EH (cell line): ENCODE measurements at places on chromosomes 12 and 14.

GRCh38 chr14:89236851-89237250 lies 180.2 kb downstream of the FOXN3 start:
- peak; percentile 22 for DNase-seq

DNA sequence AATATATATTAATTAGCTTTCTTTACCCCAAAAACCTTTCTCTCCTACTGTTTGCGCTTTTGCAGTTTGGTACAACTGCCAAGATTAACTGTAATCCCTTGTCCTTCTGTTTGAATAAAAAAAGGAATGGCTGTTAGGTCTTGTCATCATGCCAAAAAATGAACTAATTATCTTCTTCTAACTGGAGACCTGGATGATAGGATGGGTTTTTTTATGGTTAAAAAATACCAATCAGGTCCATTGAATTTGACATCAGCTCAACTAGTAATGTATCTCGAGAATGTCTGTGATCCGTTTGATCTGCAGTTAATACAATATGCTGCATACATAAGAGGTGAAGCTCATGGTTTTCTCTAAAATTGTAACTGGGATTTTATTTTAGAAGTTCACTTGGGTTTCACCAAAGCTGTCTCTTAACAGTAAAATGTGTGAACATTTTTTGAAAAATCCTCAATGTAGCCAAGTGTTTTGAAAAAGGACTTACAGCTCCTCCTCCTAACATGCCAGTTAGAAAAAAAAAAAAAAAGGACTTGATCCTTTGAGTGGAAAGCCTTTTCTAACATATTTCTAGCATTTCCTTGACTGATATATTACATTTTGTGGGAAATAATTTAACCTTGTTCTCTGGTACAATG lies 96.8 kb downstream of the SRGAP1 start:
- no peak for DNase-seq

GRCh38 chr12:129701631-129702101 lies 202.2 kb downstream of the TMEM132D start:
- DNase-seq = no peak

DNA sequence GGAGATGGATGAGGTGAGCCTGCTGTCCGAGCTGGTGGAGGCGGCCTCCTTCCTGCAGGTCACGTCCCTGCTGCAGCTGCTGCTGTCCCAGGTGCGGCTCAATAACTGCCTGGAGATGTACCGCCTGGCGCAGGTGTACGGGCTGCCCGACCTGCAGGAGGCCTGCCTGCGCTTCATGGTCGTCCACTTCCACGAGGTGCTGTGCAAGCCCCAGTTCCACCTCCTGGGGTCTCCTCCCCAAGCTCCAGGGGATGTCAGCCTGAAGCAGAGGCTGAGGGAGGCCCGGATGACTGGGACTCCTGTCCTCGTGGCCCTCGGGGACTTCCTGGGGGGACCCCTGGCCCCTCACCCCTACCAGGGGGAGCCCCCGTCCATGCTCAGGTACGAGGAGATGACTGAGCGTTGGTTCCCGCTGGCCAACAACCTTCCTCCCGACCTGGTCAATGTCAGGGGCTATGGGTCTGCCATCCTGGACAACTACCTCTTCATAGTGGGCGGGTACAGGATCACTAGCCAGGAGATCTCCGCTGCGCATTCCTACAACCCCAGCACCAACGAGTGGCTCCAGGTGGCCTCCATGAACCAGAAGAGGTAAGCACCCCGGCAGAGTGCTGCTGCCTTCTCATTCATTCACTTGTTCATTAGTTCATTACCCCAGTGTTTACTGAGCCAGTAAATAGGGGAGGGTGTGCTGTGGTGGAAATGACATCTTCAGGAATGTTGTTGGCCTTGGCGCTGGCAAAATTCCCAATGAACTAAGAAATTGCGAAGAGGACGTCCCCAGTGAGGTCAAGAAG lies 774 bp upstream of the MANSC4 start:
- peak; percentile 75 for DNase-seq

DNA sequence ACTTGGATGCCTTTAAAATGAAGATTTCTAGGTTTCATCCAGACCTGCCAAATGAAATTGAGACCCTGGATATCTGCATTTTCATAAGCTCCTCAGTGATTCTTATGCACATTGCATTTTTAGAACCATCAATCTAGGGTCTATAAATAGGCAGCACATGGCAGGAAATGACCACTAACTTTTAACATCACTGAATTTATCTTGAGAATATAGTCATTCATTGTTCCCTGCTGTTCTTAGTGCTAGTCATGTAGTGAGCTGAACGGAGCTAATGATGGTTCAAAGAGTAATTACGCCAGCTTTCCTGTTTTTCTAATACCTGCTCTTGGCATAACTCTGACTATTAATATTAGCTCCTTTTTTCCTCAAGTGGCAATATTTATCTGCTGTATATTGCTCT lies 91.6 kb downstream of the TPH2 start:
- DNase-seq = no peak

- DNase-seq = peak; percentile 92
These were observed 323.8 kb downstream of the RAD51B start for GRCh38 chr14:68143341-68143841.

- no peak for DNase-seq
These were observed 486.5 kb downstream of the EGLN3 start for GRCh38 chr14:33464254-33464962.

DNA sequence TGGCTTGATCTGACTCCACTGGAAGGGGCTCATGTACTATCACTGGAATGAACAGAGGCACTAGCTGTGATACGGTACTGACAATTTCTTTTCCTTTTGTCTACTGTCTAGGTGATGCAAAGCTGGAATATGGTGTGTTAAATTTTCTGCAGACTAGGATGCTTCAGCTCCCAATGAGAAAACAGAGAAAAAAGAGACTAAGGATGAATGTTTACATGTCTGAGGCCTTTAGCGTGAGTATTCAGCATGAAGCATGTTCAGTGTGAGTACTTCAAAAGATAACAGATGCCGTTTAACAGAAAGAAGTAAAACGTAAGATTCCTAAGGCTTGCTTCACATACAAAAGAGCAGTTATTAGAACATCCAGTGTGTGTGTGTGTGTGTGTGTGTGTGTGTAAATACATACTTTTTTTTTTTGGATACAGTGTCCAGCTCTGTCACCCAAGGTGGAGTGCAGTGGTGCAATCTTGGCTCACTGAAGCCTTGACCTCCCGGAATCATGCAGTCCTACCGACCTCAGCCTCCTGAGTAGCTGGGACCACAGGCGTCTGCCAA lies 92.3 kb upstream of the FERMT2 start:
- DNase-seq = no peak

- DNase-seq = peak; percentile 46
These were observed 13.4 kb downstream of the NCAPD2 start for GRCh38 chr12:6507102-6507998.

DNA sequence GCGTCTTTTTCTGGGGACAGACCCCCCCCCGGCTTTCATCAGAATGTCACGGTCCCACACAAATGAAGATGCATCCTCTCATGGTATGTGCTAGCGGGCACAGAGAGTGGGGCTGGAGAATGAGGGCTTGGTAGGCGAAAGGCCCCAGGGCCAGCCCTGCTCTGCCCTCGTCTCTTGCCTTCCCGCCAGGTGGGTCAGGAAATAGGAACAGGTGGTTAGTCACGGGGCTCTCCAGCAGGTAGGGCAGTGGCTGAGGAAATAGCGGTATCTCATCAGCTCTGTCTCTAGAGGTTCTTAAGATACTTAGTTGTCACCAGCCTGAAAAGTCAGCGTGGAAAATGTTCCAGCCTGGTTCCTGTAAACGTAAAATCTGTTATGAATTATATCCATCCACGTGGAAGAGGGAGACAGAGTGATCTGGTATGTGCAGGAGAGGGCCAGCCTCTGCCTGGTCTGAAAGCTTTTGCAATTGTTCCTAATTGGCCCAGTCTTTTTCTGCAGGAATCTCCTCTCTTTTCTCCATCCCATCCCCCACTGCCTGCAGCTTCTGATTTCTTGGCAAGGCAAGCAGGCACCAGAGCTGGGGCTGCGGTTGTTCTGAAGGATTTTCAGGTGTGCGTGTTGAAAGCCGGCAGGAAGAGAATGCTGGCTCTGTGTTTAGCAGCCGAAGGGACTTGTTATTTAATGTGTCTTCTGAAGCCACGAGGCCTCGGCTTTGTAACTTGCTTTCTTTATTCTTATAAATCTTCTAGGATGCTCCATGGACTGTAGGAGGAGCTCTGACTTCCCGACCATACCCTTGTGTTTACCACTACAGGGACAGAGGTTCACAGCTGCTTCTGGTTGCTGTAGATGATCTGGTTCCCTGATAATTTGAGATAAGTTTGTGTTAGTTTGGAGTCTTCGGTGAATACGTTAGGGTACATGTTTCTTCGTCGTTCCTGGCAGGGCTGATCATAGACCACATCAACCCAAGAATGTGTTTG lies 131.1 kb downstream of the CACNA1C start:
- DNase-seq = peak; percentile 81

- peak; percentile 70 for DNase-seq
These were observed 411.0 kb downstream of the LRIG3 start for GRCh38 chr12:58509116-58509885.

DNA sequence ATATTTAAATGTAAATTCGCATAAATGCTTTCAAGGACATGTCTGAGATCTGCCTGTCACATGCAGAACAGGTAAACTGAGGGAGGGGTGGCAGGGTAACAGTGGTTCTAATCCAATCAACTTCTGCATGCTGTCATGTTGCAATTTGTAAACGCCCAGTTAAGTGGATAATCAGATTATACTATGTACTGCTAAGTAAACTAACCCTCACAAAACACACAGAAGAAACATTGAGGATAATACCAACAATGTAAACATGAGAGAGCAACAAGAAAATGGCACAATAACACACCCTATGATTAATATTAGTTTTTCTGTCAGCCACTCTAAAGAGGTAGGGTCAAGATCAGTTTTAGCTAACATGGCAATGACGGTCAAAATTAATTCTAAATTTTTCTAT lies 123.7 kb downstream of the KIF21A start:
- no peak for DNase-seq

DNA sequence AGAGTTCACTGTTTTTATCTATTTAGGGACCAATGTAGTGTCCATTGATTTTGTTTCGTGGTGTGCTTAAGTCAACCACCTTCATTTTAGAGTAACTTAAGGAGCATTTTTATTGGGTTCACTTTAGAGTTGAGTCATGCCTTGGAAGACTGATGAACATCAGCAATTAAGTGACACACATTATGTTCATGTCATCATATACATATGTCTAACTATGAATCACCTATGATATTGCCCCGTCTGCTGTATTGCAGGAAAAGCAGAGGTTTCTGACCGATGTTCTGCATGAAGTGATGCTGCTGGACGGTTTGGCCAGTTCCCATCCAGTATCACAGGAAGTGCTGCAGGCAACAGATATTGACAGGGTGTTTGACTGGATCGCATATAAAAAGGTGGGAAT lies 227.1 kb downstream of the TRHDE start:
- peak; percentile 39 for DNase-seq

GRCh38 chr12:54592316-54592715 lies 3.9 kb upstream of the PPP1R1A start:
- DNase-seq = no peak

- DNase-seq = no peak
These were observed 52.8 kb downstream of the ELK3 start for GRCh38 chr12:96246926-96247505.

- DNase-seq = peak; percentile 33
These were observed 762 bp downstream of the PPP2R5E start for GRCh38 chr14:63542231-63542999.

DNA sequence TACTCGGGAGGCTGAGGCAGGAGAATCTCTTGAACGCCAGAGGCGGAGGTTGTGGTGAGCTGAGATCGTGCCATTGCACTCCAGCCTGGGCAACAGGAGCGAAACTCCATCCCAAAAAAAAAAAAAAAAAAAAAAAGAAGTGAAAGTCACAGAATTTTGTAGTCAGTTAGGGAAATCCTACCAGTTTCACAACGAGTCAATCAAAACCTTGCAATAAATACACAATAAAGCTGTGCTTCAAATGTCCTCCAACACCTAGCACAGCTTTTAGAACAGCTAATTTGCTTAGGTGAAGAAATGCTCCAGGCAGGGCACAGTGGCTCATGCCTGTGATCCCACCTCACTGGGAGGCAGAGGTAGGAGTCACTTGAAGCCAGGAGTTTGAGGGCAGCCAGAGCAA lies 112.8 kb upstream of the ATF7IP start:
- no peak for DNase-seq

DNA sequence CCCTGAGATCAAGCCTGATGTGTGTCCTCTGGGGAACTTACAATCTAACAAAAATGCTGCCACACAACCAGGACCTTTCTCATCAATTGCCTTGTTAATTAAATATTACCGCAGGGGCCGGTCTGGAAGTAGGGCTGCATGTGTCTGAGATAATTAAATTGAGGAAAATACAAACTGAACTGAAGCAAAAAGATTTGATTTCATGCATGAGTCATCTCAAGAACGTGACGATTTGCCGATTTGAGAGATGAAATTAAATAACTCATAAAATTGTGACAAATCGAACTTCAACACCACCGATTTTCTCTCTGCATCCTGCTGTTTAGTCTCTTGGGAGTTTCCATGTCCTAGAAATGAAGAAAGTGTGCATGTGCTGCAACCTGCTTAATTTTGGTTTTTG lies 94.6 kb upstream of the DAAM1 start:
- DNase-seq = no peak

DNA sequence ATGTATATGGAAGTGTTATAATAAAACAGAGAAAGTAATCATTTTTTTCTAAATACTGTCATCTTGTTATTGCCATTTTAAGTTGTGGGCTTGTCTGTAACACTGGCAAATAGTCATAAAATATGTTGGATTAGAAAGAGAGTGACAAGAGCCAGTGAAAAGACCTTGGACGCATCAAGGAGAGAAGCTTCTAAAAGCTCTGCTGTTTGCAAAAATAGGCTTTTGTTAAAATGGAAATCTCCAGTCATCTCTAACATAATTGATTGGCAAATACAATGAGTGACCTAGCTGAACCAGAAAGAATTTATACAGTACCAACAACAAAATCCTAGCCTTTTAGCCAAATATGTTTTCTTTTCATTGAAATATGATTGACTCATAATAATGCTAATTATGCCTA lies 245.8 kb upstream of the RMST start:
- no peak for DNase-seq

- no peak for DNase-seq
These were observed 1126.0 kb downstream of the AACS start for GRCh38 chr12:126191031-126191891.

- DNase-seq = peak; percentile 66
These were observed 108.0 kb downstream of the DERA start for GRCh38 chr12:16019136-16019535.

- no peak for DNase-seq
These were observed 1.7 kb upstream of the KIF26A start for GRCh38 chr14:104136472-104137296.

DNA sequence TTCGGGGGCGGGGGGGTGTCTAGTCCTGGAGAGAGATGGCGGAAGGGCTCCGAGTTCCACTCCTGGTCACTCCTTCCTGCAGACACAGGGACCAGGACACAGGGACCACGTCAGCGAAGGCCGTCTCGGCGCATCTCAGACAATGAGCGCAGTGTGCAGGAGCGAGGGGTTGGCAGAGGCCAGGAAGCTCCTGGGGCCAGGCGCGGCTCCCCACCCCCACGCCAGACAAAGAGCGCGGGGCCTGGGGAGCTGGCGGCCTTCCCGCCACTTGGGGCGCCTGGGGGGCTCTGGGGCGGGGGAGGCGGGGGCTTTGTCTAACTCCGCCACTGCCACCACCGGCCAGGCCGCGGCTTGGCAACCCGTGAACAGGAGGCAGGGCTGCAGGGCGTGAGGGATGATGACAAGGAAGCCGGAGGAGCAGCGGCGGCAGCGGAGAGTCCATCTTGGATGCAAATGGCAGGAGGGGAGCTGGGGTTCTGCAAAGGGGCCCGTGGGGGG lies 2.2 kb downstream of the CDK2AP1 start:
- peak; percentile 86 for DNase-seq

GRCh38 chr12:65643595-65644386 lies 180.5 kb upstream of the HMGA2 start:
- DNase-seq = peak; percentile 33
